ENCODE measurements at places on chromosomes 3 and 15.
A peak's percentile ranks its signal among the peaks of the same experiment; 100 is the strongest.

DNA sequence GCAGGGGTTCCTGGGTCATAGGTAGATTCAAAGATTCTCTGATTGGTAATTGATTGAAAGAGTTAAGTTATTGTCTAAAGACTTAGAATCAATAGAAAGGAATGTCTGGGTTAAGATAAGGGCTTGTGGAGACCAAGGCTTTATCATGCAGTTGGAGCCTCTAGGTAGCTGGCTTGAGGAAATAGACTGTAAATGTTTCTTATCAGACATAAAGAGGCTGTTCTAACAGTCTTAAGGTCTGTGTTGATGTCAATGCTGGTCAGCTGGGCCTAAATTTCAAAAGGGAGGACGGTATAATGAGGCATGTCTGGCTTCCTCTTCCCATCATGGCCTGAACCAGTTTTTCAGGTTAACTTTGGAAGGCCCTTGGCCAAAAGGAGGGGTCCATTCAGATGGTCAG is 48.9 kb downstream of the GASK1A start:
- DNase-seq: no peak

DNA sequence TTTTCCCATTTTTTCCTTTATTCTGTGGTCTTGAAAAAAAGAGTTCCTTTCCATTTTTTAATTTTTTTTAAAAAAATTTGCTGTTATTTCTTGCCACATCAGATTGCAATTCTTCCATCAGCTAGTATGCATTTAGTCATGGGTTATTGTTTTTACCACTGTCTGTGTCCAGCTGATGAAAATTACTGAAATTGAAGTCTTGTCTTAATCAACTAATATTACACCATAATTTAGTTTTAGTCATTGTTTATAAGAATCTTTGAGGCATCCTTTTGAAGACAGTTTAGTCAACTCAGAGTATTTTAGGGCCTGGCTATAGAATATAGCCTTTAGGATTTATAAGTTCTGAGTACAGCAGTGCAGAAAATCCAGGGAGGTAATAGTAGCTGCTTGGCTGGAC is 172.1 kb downstream of the LRTM1 start:
- DNase-seq: no peak

- no peak for DNase-seq
These were observed 231.5 kb upstream of the FEZF2 start for GRCh38 chr3:62604751-62605351.

DNA sequence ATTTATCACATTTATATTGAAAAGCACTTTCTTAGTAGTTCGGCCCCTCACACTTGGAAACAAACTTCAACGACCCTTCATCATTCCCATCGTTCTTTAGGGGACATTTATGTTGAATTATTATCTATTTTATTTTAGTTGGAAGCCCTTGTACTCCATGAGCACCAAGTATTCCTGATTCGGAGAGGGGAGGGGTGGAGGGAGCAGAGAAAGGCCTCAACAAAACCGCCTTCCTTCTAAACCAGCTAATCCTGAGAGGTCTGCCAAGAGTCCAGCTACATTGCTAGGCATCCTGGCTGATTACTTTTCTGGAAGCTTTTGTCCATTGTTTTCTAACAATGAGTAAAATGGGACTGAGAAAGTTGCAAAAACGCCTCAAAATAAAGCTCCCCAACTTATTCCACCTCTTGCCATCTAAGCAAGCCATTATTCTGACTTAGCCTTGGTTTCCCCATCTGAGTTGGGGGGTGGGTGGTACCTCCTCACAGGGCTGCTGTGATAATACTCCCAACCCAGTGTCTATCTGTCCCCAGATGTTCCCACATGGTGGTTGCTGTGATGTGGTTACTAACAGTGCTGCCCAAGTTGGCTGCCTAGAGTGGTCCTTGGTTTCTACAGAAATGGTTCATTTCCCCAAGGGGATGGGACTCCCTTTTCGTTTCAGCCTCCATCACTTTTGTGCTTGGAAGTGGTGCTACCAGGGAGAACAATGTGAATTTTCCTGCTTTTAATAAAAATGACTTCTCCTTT is 1.2 kb upstream of the TMEM158 start:
- no peak for DNase-seq

DNA sequence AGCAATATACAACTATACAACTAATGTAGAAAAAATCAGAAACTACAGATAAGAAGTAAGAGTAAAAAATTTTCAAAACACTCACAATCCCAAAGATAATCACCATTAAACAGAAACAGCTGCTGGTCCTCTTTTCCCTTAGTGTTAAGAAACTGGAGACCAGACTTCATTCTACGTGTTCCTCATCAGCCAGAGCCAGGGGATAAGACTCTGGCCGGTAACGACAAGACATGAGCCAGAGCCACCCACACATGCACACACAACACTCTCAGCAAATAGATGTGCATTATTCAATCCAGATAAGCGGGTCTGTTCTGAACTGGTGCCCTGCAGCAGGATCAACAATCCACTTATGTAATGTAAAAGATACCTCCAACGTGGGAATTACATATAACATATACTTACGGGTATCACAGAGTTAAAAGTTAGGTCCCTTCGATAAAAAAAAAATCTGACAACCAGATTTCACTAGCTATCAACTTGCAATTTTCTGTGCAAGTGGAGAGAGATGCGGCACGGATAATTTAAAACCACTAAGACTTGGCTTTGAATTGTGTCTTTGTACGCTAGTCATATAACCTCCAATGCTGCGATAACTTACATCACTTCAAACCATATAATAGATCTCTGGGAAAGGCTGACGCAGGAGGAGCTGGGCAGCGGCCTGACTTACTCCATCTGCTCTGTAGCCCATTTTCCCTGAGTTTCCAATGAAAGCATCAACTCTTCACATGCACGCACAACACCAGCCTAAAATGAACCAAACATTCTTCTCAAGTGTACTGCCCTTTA is 17.8 kb downstream of the PRICKLE2 start:
- DNase-seq: no peak

GRCh38 chr3:195595785-195596531 is 12.2 kb upstream of the APOD start:
- no peak for DNase-seq

DNA sequence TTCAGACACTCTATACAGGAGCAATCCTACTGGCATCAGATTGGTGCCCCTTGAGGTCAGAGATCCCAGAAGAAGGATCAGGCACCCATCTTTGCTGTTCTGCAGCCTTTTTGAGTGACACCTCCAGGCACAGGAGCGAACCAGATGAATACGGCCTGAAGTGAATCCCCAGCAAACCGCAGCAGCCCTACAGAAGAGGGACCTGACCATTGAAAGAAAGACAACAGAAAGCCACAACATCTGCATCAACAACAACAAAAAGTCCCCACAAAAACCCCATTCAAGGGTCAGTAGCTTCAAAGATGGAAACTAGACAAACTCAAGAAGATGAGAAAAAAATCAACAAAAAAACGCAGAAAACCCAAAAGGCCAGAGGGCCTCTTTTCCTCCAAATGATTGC is 130.4 kb downstream of the PPM1L start:
- no peak for DNase-seq

DNA sequence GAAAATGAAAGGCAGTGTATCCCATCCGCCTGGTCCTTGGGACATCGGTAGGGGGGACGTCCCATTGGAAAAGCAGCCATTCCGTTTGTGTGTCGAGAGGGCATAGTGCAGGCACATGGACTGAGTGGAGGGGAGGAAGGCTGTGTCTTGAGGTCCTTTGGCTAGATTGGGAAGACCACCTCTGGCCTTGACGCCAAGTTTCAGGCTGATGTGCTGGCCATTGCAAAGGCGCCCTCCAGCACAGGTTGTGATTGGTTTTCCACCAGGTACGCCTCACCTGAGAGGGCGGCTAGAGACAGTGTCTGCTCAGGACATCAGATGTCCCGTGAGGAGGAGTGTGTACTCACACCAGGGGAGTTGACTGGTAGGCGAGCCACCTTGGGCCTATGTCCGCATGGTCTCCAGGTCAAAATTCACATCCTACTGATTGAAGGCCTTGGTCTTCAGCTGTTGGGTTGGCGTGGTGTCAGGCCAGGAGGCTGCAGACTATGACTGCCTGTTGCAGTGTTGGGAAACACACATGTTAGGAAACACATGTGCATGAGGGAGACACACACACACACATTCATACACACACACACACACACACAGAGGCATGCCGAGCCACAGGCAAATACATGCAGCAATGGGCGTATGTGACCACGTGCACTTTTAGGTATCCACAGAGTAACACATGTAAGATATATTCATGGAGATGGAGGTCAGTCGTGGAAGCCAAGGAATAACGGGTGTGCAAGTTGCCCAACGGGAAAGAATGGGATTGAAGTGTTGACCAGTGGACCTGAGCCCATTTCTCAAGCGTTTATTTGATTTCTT is 98.4 kb downstream of the SNRPN start:
- DNase-seq: no peak

- DNase-seq: no peak
These were observed 878 bp downstream of the SPPL2A start for GRCh38 chr15:50764461-50765194.

DNA sequence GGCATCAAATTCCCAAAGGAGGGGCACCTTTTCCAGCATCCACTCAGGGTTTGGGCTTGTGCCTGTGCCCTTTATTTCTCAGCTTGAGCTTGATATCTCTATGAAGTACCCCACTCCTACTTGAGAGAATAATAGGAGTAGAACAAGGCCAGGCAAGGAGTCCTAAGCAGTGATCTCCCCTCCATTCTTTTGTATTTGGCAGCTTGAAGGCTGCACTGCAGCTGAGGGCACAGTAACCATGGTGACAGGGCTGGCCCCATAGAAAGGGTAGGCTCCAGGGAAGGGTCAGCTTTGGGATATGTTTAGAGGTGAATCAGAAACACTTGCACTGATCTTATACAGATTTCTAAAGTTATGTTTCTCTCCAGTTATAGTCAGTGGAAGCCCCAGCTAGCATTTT is 145.4 kb upstream of the SLC24A5 start:
- no peak for DNase-seq

DNA sequence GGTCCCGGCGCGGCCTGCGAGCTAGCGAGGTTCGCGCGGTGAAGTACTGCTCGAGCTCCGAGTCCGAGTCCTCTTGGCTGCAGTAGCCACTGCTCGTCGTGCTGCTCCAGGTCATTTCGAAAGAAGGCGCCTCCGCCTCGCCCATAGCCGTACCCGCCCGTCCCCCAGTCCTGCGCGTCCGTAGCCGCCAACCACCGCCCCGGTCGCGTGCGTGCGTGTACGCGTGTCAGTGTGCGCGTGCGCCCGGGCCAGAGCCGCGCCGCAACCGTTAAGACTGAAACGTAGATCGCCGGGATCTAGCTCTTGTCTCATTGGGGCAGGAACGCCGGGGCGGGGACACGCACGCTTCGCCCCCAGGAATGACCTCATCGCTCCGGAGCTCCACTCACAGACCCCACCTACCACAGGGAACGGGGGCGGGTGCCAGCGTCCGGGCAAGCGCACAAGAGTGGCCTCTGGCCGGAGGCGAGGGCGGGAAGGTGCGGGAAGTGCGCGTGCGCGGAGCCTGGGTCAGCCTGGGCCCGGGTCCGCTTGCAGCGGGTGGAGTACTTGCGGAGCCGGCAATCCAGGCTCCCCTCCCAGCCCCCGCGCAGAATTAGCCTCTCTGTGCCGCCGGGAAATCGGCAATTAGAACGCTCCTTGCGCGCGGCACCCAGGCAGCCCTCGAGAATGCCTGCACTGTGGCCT is 3.3 kb downstream of the RASSF1 start:
- peak; percentile 98 for DNase-seq

GRCh38 chr15:70604666-70605315 is 158.6 kb downstream of the UACA start:
- no peak for DNase-seq

- DNase-seq: no peak
These were observed 137.5 kb upstream of the CCDC54 start for GRCh38 chr3:107239703-107240102.

DNA sequence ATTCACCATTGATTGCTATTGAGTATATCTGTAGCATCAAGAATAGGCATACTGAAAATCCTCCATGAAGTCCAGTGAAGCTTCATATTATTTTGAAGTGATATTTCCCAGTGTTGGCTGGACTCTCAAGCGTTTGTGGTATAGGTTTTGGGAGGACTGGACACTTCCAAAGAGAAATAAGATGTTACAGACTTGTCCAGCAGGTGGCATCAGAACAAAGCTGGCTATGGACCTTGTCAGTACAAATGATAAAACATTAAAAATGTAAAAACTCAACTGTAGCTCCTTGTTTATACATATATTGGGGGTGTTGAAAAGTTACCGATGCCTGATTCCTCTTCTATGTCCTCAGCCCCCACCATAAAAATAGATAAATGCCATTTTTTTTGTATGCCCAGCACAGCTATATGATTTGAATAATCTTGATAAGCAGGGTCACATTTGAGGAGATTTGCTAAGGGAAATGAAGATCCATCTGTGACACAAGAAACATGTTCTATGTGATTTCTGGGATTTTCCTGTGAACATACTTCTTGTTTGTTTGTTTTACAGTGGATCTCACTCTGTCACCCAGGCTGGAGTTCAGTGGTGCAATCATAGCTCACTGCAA is 54.5 kb upstream of the GOLGA6B start:
- peak; percentile 32 for DNase-seq

DNA sequence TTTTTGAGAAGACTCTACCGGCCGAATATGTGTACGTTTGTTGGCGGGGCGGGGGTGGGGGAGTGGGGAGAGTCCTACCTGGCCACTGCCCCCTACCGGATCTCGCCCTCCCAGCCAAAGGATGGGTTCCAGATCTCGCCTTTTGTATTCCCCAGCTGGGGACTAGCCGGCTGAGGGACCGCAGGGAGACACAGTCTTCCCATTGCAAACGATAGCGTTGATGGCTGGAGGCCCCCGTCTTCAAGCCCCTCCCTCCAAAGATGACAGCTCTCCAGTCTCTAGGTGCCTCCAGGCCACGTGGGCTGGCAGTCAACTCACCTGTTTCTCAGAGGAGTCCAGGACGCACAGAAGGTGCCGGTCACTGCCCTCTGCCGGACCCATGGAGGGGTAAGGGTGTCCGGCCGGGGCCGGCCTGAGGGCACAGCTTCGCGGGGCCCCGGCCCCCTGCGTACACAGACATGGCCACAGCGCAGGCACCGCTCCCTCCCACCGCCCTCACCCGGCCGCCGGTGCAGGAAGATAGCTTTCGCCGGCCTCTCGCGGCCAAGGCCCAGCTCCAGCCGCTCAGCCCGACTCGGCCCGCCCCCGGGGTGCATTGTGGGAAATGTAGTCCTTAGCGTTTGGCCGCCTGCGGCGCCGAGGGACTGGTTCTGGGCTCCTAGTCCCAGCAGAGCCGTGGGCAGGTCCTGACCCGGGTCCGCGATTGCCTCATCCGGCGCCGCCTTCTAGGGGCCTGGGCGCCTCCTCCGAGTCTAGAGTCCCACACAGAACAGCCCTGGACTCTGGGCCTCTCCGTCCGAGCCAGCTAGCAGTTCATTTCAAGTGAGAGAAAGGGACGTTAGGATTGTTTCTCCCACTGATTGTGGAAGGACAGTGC is at the start of gene MON1A:
TSS of gene MON1A (minus strand) at position 521 of the 877 bp plus-strand sequence. CDS start 16,465 bp downstream, outside the sequence.
- DNase-seq: peak; percentile 52
